T-cell (primary cell): ENCODE measurements at places on chromosomes 7 and 10.

DNA sequence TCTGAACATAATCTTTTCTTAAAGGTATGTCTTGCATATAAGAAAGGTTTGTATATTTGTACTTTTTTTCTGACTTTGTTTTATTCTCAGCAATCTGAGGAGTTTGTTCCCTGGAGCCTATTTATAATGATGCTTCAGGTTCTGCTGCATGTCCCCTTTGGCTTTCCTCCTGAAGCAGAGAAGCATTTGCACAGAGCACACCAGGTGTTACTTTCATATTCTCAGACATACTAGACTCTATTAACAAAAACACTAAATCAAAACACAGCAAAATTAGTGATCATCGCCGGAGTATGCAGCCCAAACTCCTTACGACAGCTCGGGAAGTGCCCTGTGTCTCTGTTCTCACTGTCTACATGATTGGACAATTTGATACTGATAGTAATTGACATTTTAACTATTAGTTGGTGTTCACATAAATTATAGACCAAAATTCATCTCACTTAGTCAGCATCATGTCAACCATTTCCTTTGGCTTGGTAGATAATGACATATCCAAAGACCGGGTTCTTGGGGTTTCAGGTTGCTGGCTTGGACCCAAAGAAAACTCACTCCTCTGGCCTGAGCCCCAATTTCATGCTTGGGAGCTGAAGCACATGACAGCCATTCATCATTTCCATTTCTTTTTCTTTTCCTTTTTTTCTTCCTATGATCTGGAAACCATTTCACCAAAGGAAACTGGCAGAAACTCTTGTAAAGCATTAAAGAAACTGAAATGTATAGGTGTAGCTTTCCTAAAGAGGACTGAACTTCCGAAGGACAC lies 400.1 kb upstream of the NRP1 start:
- DNase-seq: no peak

- DNase-seq: no peak
Observed at GRCh38 chr7:97565665-97566064, 166.2 kb upstream of the TAC1 start.

DNA sequence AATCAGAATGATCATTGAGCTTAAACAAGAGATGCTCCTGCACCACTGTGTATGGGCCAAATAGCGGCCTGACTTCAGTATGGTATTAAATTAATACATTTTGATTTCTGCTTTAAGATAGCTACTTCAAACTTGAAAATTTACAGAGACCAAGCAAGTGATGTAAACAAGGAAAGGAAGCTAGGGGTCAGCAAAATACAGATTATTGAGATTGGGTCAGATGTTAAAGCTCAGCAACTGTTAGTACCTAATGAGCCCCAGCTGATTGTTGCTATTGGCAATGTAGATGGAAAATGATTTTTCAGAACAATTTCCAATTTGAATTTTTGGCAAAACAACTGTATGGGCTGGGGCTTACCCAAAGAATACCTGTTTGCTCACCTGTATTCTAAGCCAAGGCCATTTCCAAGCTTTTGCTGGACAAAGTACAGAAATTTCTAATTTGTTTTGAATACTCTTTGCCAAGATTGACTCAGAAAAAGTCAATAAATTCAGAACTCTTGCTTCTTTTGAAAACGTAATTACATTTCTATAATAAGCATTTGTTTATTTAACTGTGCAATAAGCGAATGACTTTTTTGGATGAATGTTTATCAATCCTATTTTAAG lies 23.0 kb upstream of the DLD start:
- no peak for DNase-seq

DNA sequence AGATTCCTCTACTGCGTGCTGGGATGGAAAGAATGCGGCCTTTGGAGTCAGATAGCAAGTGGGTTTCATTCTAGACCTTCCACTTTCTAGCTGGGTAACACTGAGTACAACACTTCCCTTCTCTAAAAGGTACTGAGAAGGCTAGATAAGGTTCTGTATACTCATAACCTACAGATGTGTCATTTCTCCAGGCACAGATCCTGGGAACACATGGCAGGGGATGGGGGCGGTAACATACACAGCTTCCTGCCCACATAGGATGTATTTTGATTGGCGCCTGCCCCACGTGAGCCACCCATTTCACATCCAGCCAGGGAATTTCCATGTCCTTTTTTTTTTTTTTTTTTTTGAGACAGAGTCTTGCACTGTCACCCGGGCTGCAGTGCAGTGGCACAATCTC lies 31.8 kb downstream of the KLRG2 start:
- DNase-seq: no peak

- no peak for DNase-seq
Observed at GRCh38 chr7:115249080-115249479, 327.2 kb downstream of the MDFIC start.

DNA sequence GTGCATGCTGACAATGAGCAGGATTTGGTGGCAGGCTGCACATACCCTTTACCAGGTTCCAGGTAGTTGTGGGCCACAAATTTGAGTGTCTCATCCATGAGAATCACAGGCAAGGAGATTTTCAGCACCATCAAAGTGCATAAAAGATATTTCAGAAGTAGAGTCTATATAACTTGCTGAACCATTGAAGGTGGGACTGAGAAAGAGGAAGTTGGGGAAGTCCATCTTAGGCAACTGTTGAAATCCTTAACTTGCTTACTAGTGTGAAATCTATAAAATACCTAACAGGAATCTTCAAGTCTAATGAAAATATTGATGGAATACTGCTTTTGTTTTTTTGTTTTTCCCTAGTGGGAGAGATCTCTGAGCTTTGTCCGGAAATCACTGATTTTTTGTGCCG lies 325.1 kb upstream of the PLXDC2 start:
- no peak for DNase-seq

GRCh38 chr7:94195201-94195600 lies 191.0 kb upstream of the BET1 start:
- no peak for DNase-seq

GRCh38 chr7:101465576-101466196 lies 103.0 kb downstream of the COL26A1 start:
- DNase-seq: no peak

GRCh38 chr7:13016592-13017332 lies 329.3 kb downstream of the ARL4A start:
- DNase-seq: no peak

DNA sequence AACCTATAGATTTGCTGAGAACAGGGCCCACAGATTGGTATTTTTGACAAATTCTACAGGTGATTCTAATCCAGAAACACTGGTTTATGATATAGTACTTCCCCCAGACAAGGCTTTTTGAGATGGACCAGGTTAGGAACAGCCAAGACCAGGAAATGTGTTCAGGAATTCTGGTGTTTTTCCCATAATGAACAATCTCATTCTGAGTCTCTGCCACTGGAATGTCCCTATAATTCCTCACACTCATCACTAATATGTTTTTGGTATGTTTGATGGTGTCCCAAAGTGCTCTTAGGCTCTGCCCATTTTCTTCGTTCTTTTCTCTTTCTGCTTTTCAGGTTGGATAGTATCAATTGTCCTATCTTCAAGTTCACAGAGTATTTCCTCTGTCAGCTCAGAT lies 107.2 kb upstream of the IGFBP3 start:
- DNase-seq: no peak

GRCh38 chr10:80199828-80200227 lies 5.5 kb downstream of the ANXA11 start:
- DNase-seq: no peak

DNA sequence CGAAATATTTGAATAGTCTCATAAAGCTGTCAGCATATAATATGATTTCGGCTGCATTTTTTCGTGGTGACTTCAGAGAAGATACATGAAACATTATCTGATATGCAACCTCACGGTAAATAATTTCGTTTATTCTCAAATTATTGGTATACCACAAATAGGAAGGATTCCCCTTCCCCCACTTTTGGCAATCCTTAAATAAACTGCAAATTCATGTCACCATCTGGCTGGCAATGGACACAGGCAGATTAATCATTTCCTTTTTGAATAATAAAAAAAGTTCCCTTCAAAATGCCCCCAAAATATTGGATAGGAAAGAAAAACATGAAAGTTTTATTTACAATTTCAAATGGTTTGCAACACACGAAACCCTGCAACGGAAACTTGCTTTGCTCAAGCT lies 234.5 kb upstream of the MEOX2 start:
- no peak for DNase-seq

GRCh38 chr10:34771106-34771505 lies 44.0 kb downstream of the PARD3 start:
- DNase-seq: no peak

- no peak for DNase-seq
Observed at GRCh38 chr7:105426606-105427146, 38.0 kb upstream of the SRPK2 start.

DNA sequence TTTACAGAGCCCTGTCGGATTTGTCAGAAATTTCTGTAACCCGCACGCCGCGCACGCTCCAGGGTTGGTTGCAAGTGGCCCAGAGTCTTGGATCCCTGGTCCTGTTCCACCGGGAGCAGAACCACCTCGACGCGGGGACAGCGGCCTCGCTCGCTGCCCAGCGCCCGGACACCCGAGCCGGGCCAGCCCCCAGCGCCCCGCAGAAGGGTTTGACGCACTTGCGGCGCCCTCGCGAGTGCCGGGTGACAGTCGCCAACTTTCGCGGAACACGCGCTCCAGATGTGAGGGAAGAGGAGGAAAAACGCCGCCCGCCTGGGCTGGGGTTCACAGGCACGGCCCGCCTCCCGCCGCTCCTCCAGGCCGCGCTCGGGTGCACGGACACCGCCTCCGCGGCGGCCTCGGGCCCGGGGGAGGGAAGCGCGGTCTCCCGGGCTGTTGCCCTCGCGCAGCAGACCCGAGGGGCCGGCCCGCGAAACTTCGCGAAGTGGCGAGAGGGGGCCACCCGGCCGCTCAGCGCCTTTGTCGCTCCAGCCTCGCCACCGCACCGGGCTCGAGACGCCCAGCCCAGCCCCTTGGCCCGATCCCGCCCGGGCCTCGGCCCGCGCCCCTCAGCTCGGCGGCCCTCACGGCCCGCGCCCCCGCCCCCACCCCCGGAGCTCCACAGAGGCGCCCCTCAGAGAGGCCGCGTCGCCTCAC lies 514 bp downstream of the RNF216 start:
- DNase-seq: no peak

DNA sequence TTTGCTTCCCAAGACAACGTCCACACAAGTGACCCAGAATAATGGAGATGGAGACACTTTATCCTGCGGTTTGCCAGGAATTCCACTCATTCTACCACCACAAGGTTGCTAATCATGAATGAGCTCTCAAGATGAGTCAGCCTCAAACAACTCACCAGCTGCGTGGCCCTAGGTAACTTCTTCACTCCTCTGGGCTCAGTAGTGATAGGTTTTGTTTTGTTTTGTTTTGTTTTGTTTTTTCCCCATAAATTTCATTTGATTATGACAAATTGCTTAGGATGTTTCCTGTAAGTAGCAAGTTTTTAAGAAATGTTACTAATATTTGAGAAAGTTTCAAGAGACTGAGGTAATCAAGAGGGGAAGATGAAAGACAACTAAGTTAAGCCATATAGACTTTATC lies 286.8 kb downstream of the PARD3 start:
- DNase-seq: no peak

DNA sequence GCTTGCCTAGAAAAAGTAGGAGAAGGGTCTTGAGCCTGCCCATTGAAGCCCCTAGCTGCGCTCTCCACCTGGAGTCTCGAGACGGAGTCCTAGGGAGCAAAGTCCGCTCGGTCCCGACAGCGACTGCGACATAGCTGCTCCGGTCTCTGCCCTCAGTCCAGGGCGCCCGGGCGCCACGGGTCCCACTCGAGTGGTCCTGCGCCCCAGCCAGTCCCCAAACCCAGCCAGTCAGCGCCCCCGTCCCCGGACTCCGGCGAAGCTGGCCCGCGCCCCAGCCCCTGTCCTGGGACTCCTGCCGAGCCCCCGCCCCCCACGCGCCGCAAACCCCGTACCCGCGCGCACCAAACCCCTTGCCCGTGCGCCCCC lies 490 bp downstream of the TNS3 start:
- DNase-seq: no peak

- no peak for DNase-seq
Observed at GRCh38 chr7:36217961-36218284, 64.9 kb downstream of the EEPD1 start.

GRCh38 chr10:33298893-33299292 lies 35.6 kb downstream of the NRP1 start:
- DNase-seq: no peak

DNA sequence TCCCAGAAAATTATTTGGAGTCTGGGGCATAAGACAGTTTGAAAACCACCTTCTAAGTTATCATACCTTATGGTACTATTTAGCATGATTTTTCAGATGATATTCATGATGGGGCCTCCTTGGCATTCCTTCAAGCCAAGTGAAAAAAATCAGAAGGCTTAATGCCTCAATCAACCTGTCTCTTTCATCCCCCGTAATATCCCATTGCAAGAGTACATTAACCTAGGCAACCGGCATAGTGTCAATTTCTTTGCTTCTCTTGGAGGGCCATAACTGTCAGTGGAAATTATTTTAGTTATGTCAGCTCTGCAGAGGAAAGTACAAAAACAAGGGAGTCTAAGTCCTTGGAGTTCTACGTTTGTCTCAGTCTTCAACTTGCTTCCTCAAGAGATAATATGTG lies 43.4 kb downstream of the INHBA start:
- DNase-seq: no peak
